ENCODE measurements at places on chromosomes 12 and 14.

GRCh38 chr12:19572920-19573558 lies 133.7 kb downstream of the AEBP2 start:
- peak; percentile 23 for DNase-seq

GRCh38 chr14:93752980-93753561 lies 35.2 kb downstream of the PRIMA1 start:
- no peak for DNase-seq

- DNase-seq: no peak
These were observed 82.0 kb upstream of the RASSF8 start for GRCh38 chr12:25876383-25877045.

DNA sequence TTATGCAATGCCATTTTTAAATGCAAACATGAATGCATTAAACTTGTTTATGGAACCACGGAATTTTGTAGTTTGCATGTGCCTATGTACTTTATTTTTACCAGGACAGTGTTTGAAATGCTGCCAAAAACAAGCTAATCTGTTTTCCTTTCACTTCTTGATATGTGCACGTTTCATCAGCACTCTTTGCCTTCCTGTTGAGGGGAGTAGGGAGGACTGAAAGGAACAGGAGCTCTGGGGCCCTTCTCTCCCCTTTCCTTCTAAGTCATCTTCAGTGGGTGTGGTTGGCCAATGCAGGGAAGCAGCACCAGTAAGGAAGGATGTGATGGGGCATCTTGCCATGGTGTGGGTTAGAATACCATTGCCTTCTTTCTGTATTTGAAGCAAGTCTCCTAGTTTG lies 12.1 kb upstream of the PPP4R4 start:
- no peak for DNase-seq

- DNase-seq: no peak
These were observed 114.5 kb downstream of the EGLN3 start for GRCh38 chr14:33836203-33836899.

- no peak for DNase-seq
These were observed 55.2 kb downstream of the FOS start for GRCh38 chr14:75333606-75334548.

GRCh38 chr12:92085040-92085735 lies 60.5 kb downstream of the BTG1 start:
- no peak for DNase-seq

- no peak for DNase-seq
These were observed 32.4 kb downstream of the CALM1 start for GRCh38 chr14:90429236-90429635.

DNA sequence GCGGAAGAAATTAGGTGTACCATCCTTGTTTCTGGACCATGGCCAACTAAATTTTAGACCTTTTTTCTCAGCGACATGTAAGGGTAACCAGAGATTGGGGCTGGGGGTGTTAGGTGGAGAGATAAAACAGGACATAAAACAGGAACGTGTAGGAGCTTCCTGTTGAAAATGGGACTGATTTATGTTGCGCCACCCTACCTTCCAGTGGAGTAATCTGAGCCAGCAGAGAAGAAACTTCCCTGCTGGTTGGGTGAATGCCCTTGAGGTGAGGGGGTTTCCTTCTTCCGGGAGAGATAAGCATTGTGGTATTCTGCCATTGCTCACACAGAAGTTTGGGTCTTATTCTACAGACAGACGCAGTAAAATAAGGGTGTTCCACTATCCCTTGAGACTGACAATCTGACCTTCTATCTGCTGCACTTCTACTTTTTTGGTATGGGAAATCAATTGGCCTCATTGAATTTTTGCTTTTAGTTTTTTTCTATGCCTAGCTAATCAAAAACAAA lies 417.6 kb downstream of the PCNX1 start:
- DNase-seq: peak; percentile 40

- DNase-seq: no peak
These were observed 49.2 kb downstream of the FBXL14 start for GRCh38 chr12:1544996-1545700.

DNA sequence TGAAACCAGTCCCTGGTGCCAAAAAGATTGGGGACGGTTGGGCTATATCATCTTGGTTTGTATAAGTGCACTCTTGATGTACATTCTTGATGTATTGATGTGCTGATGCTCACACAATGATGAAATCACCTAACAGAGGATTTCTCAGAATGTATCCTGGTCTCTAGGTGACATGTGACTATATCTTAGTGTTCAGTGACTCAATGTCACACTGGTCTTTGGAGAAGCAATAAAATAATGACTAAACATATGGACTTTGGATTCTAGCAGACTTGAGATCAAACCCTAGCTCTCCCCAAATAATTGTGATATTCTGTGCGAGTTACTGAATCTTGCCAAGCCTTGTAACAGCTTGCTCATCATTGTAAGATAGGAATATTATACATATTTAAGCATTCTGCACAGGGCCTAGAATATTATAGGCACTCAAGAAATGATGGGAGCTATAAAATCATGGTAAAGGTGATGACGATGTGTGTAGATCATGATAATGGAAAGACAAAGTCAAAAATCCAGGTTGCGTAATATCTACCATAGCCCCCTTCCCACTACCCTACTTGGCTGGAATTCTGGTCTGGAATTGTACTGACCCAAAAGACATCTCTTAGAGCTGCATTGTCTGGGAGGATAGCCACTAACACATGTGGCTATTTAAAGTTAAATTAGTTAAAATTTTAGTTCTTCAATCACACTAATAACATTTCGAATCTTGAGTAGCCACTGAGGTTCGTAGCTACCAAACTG lies 117.6 kb upstream of the PWP1 start:
- DNase-seq: no peak

GRCh38 chr14:54562334-54562733 lies 4.6 kb upstream of the SAMD4A start:
- DNase-seq: no peak

GRCh38 chr12:52354200-52354599 lies 13.1 kb downstream of the KRT85 start:
- no peak for DNase-seq

DNA sequence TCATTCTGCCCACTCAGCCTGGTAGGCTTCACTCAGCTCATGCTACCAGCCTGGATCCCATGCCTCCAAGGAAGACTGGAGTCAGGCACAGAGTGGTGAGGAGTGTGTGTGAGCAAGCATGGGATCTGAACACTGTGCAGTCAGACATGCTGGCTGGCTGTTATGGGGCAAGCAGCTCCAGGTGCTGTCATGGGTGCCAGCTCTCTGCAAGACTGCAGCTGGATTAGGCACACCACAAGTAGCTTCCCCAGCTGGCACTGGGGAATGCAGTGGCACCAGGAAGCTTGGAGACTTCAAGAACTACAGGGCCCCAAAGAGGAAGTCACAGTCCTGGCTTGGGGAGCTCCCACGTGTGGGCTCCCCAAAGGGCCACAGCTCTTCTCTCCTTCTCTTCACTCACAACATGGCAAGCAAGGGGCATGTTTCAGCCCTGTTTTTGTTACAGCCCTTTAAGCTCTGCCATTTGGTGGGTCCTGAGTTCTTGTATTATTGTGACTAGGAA lies 202.5 kb downstream of the VRK1 start:
- no peak for DNase-seq

GRCh38 chr12:42638011-42638410 lies 48.5 kb upstream of the PRICKLE1 start:
- no peak for DNase-seq

GRCh38 chr14:45728434-45729225 lies 475.6 kb upstream of the MIS18BP1 start:
- no peak for DNase-seq

GRCh38 chr14:40955131-40955505 lies 651.6 kb upstream of the LRFN5 start:
- no peak for DNase-seq

DNA sequence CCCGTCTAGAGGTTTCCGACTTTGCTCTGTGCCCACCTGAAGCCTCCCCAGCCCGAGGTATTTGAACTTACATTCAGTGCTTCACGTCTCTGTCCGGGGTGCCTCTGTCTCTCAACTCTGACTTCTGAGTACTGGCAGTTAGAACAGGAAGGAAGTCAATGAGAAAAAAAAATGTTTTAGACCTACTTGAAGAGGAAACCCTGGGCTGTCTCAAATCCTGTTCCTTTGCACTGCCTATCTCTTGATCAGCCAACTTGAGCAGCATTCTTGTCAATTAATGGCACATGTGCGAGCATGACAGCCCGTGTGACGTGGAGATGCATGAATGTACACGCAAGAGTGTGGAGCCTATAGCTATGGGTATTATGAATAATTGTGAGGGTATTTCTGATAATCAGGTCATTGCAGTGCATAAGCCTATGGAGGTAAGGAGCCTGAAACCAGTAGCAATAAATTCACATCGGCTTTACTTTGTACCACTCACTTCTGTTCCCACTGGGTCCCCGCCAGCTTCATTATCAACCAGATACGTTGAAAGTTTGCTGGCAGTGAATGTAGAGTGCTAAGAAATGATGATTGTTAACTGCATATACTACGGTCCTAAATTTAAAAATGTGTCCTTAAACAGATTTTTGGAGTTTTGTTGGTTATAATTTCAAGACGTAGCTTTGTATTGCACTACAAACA lies at the start of gene ARHGDIB:
ARHGDIB (minus strand) TSS at position 136 of the 687 bp plus-strand sequence. CDS start 10,889 bp downstream, outside the sequence.
- DNase-seq: no peak

DNA sequence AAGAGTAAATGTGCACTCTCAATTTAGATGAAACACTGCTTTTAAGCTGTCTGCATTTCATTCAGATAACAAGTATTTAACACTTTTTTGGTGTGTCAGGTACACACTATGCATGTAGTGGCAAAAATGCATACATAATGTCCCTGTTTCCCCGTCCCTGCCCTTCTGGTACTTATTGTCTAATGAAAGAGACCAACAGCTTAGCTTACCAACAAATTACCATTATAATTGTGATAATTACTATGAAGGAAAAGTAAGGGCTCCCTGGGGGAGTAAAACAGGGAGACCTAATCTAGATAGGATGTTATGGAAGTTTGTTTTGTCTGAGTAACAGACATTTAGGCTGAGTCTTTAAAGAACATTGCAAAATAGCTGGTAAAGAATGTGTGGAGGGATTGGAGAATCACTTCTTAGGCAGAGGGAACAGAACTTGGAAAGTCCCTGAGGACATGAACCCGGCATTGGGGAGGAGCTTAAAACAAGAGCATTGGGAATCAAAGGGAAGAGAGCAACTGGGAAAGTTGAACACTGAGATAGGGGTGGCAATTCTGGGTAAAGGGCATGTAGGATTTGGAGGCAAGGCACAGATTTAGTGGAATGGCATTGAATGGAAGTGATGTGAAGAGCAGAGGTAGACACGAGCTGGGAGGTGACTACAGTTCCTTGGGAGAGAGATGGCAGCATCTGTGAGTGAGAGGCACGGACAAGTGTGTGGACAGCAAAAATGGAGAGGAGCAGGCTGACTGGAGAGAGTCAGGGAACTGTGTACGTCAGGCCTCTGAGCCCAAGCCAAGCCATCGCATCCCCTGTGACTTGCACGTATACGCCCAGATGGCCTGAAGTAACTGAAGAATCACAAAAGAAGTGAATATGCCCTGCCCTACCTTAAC lies 181.6 kb downstream of the GRIP1 start:
- DNase-seq: no peak

DNA sequence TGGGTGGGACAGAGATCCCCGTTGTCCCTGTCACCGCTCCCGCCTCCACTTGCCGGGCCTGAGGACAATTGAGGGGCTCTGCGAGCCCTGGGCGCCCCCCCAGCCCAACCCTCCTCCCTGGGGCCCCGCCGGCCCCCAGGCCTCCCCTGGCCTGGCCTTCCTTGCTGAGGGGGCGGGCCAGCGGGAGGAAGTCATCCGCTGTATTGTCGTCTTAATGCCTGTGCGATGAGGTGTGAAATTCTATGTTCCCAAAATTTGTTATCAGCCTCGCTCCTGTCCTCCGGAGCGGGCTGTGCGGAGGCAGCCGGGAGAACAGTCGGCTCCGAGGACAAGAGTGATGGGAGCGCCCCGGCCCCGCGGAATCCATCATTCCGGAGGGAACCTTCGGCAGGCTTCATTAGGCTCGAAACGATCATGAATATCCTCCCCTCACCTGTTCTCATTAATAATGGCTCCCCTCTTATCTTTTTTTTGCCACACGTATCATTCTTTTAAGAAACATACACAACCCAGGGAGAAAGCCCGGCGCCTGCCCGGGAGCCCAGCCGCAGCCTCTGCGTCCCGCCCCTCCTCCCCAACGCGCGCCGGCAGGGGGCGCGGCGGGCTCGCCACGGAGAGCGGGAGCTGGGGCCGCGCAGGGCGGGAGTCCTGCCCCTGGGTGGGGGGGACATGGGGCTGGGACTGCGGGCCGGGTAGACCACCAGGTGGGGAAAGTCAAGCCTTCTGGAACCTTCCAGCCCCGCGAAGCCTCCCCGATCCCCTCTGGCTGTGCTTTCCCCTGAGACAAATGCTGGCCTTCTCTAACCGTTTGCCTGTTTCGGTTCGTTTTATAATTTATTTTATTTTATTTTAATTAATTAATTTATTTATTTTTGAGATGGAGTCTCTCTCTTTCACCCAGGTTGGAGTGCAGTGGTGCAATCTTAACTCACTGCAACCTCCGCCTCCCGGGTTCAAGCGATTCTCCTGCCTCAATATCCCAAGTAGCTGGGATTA lies 17.1 kb upstream of the DLK1 start:
- peak; percentile 67 for DNase-seq

DNA sequence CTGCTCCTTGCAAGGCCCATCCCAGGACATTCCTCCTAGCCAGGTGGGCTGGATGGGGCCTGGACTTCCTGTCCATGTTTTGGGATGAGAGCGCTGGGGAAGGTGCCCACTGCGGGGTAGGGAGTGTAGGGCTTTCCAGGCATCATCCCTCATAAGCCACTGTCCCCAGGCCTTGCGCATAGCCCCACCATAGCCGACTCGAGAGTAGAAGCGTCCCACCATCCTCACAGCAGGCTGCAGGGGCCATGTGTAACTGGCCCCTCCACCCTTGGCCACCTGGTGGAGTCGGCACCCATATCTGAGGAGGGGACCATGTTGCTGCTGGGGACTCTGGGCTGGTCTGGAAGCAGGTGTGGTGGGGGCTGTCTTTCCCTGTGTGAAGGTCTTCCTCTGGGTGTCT lies 30.5 kb downstream of the SH2B3 start:
- no peak for DNase-seq

GRCh38 chr14:30681752-30682355 lies 59.7 kb downstream of the SCFD1 start:
- DNase-seq: no peak

All from nephron progenitor cell (in vitro differentiated cells).